ENCODE measurements at places on chromosomes 2 and 18. TPM values are rescaled to one million over a fixed set of nuclear protein-coding genes. Genes with fewer than 3 reads are reported as not detected.

GRCh38 chr2:68594674-68595492, 48.5 kb upstream of the PROKR1 start:
- peak; percentile 21 for DNase-seq

- no peak for DNase-seq
These were observed 82.9 kb downstream of the SMIM21 start for GRCh38 chr18:75344615-75345014.

- DNase-seq: no peak
These were observed 34.2 kb downstream of the CERS6 start for GRCh38 chr2:168490015-168490874.

The IL36B gene
- not detected for total RNA-seq

The FABP1 gene
- total RNA-seq: not detected

The BCL2 gene
- total RNA-seq: 145 TPM
